Stimulated activated CD4-positive, alpha-beta T cell treated with anti-CD3 and anti-CD28 coated beads, Interleukin-2, amount 100 ng/mL, for 4 hours (primary cell): ENCODE measurements at places on chromosomes 11 and 22.

DNA sequence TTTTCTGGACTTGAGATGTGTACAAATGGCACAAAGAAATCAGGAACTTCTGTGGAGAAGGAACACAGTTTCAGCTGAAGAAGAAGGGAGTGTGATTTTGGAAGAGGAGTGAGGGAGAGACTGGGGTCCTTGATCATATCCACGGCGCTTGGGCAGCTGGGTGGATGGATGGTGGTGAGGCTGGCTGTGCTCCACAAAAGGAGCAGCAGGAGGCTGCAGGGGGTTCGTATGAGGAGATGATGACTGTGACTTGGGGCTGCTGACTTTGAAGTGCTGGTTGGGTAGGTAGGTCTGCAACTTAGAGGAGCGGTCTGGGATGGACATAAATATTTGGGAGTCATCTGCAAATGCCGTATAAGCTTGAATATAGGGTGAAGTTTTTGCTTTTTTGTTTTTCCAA lies 1.3 kb upstream of the DCHS1 start:
- DNase-seq: no peak

- DNase-seq: no peak
Measured at GRCh38 chr11:69308936-69309615, 15.1 kb downstream of the MYEOV start.

DNA sequence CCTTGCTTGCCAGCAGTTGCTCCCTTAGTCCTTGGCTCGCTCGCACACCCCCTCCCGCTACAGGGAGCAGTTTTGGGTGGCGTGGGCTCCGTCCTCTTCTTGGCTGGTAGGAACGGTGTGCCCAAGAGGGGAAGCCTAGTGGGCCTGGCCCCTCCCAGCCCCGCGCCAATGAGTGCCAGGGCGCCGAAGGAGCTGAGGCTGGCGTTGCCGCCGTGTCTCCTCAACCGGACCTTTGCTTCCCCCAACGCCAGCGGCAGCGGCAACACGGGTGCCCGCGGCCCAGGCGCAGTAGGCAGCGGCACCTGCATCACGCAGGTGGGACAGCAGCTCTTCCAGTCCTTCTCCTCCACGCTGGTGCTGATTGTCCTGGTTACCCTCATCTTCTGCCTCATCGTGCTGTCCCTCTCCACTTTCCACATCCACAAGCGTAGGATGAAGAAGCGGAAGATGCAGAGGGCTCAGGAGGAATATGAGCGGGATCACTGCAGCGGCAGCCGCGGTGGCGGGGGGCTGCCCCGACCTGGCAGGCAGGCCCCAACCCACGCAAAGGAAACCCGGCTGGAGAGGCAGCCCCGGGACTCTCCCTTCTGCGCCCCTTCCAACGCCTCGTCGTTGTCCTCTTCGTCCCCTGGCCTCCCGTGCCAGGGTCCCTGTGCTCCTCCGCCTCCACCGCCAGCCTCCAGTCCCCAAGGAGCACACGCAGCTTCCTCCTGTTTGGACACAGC lies 1.6 kb downstream of the C11orf87 start:
- no peak for DNase-seq

- no peak for DNase-seq
Measured at GRCh38 chr11:74620531-74620930, 28.1 kb downstream of the POLD3 start.

- no peak for DNase-seq
Measured at GRCh38 chr11:123166071-123166559, 28.9 kb downstream of the CLMP start.

- no peak for DNase-seq
Measured at GRCh38 chr11:130592056-130592455, 143.6 kb downstream of the ADAMTS15 start.

DNA sequence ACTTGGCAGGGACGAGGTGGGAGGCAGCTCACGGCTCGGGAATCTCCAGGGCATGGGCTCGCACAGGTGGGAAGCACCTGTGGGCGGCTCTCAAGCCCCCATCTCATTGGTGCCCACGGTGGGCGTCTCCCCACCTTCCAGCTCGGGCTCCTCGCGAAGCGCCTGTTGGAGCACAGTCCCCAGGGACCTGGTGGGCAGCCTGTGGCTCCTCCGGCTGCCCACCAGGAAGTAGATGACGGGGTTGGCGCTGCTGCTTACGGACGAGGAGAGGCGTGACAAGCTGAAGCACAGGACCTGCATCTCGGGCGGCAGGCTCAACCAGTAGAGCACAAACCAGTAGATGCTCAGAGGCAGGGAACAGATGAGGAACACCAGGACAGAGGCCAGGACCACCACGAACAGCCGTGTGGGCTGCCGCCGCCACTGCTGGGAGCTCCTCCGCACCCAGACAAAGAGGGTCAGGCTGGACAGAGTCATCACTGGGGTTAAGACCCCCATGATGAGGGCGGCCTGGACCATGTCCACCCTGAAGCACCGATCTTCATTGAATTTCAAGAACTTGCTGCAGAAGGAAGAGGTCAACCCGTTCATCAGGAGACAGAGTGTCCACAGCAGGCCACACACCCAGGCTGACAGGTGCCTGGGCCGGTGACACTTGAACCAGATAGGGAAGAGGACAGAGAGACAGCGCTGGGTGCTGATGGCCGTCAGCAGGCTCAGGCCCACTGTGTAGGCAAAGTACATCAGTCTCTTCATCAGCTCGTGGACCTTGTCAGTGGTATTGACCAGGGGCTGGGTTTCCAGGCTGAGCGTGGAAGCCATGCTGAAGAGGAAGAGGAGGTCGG lies 633 bp downstream of the MRGPRD start:
- no peak for DNase-seq
